Right lobe of liver (tissue), 6 donors: ENCODE measurements at places on chromosomes 6 and 20. TPM values are rescaled to one million over a fixed set of nuclear protein-coding genes. Genes with fewer than 3 reads are reported as not detected.

SGK2 gene
- total RNA-seq = 64.3 TPM

SLC22A2 gene
- total RNA-seq = not detected

DNA sequence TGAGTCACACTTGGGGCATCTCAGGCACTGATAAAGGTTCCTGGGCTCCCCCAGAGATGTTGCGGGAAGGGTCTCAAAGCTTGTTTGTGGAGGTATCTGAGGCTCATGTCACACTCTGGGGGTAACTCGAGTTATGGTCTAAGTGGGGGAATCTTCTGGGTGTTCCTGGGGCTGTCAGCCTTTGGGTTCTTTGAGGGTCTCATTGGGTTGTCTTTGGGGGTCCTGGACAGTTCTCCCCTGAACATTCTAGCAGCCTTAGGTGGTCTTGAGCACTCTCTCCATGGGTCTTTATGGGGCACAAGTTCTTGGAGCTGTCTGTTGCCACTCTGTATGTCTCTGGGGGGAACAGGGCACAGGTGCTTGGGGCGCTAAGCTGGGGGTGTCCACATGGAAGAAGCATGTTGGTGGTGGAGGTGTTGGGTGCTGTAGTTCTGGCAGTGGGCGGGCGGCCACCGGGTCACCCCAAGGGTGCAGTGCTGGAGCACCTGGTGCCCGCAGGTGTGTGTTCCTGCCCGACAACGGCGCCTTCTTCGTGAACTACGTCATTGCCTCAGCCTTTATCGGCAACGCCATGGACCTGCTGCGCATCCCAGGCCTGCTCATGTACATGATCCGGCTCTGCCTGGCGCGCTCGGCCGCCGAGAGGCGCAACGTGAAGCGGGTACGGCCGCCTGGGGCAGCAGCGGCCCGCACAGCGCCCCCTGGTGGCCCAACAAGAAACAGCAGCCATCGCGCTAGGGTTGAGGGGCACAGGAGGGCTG is 7.1 kb upstream of the CAPN11 start:
- DNase-seq = peak; percentile 81

GRCh38 chr6:48977573-48977972 is 485.5 kb downstream of the MMUT start:
- DNase-seq = no peak

MCHR2 gene
- not detected for total RNA-seq

- no peak for DNase-seq
Measured at GRCh38 chr6:45072673-45073072, 255.5 kb upstream of the RUNX2 start.
